ENCODE measurements at places on chromosomes 5 and 9. TPM values are rescaled to one million over a fixed set of nuclear protein-coding genes. Genes with fewer than 3 reads are reported as not detected.

Gene PCDHB11
- not detected for polyA plus RNA-seq

Gene PCDHB15
- not detected for polyA plus RNA-seq

Gene WDR36
- polyA plus RNA-seq = 17.7 TPM

Gene WDR31
- 0.22 TPM for polyA plus RNA-seq

Gene PCDHGC5
- polyA plus RNA-seq = not detected

All from CD8-positive, alpha-beta memory T cell (primary cell).